T-cell (primary cell): ENCODE measurements at places on chromosomes 7 and 10. TPM values are rescaled to one million over a fixed set of nuclear protein-coding genes. Genes with fewer than 3 reads are reported as not detected.

Gene ZNF488
- total RNA-seq = not detected

Gene SMKR1
- total RNA-seq = 3.6 TPM

DNA sequence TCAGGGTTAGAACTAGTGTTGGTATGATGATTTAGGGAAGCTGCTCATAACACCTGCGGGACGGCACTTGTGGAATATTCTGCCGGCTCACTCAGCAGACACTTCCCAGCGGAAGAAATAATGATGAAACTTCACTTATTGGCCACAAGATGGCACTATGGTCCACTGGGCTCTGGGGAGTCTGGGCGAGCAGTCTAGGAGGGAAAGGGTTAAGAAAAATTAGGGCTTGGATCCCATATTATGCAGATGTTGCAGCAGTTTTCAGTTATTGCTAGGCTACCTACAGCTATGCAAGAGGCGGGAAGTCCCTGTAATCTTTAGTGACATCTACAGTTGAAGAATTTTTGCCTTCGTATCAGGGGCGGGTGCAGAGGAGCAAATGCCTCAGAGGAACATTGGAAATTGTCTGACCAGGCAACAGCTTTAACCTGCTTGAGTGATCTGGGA lies 238.7 kb upstream of the PRSS58 start:
- peaks cover 26% of the 10 kb centered on the region for H3K4me1 ChIP-seq
- H3K27ac ChIP-seq = peak overlapping the region; percentile 10
- peak; percentile 67 for DNase-seq

- DNase-seq = no peak
- H3K27ac ChIP-seq = no peak overlapping the region
- no peak overlapping the region for H3K4me3 ChIP-seq
- no peaks in the 10 kb centered on the region for H3K36me3 ChIP-seq
- no peaks in the 10 kb centered on the region for H3K4me1 ChIP-seq
Measured at GRCh38 chr10:3538656-3539531, 246.1 kb downstream of the KLF6 start.

GRCh38 chr10:87979847-87980246 lies 116.4 kb downstream of the PTEN start:
- no peak overlapping the region for H3K4me3 ChIP-seq
- H3K4me1 ChIP-seq = no peaks in the 10 kb centered on the region
- H3K27me3 ChIP-seq = no peaks in the 10 kb centered on the region

GRCh38 chr7:134991469-134992339 lies 5.4 kb downstream of the AGBL3 start:
- no peak overlapping the region for H3K4me3 ChIP-seq
- H3K27me3 ChIP-seq = no peaks in the 10 kb centered on the region
- H3K4me1 ChIP-seq = peaks cover 64% of the 10 kb centered on the region
- H3K27ac ChIP-seq = no peak overlapping the region
- peaks cover 4% of the 10 kb centered on the region for H3K36me3 ChIP-seq
- no peak for DNase-seq

DNA sequence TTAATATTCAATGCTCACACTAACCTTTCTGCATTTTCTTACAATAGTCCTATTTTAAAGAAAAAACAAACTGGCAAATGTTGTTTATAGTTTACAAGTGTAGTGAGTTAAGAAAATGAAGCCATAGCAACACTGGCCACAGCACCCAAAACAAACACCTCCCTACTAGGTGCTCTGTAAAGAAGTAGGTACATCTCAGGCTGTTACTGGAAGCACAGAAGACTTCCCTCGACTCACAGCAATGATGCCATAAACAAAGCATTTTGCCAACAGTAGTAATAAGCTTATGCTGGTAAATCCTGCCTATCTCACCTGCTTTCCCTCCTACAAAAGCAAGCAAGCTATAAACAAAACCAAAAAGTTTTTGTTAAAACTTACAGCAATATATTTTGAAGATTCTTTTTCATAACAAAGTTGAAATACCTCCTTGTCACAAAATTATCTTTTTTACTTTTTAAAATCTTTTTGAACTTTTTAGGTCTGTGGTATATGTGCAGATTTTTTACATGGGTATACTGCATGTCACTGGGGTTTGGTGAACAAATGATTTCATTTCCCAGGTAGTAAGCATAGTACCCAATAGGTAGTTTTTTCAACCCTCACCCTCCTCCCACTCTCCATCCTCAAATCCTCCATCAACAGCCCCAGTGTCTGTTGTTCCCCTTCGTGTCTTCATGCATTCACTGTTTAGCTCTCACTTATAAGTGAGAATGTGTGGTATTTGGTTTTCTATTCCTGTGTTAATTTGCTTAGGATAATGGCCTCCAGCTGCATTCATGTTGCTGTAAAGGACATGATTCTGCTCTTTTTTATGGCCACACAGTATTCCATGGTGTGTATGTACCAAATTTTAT lies 28.4 kb downstream of the COA1 start:
- DNase-seq = no peak
- H3K4me3 ChIP-seq = no peak overlapping the region
- no peaks in the 10 kb centered on the region for H3K27me3 ChIP-seq
- H3K4me1 ChIP-seq = peaks cover 24% of the 10 kb centered on the region

DNA sequence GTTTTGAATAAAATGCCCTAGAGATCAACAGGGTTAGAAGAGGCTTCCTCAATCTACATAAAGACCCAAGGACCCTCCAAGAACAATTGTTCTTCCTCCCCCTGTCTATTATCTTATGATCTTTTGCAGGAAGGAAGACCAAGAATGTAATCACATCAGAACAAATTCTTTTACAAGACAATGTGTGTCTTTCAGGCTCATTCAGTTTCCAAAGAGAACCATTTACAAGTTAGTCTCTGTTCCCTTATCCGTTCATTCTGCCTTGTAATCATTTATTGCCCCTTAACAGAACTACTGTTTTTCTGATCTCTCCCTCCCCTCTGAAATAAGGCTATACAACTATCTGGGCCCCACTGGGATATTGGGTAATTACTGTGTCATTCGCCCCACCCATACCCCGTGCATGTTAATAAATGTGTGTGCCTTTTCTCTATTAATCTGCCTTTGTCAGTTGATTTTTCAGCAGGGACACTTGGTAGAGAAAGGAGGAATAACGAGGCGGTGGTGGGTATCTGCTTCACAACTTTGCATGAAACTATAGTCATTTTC lies 5.7 kb upstream of the MKRN1 start:
- no peak overlapping the region for H3K4me3 ChIP-seq
- no peak for DNase-seq
- H3K36me3 ChIP-seq = no peaks in the 10 kb centered on the region
- H3K27ac ChIP-seq = no peak overlapping the region

GRCh38 chr7:47965456-47965855 lies 14.0 kb downstream of the HUS1 start:
- no peak overlapping the region for H3K4me3 ChIP-seq
- DNase-seq = no peak
- no peaks in the 10 kb centered on the region for H3K27me3 ChIP-seq
- H3K4me1 ChIP-seq = no peaks in the 10 kb centered on the region

GRCh38 chr7:151260471-151260870 lies 12.0 kb upstream of the SMARCD3 start:
- no peaks in the 10 kb centered on the region for H3K27me3 ChIP-seq
- no peaks in the 10 kb centered on the region for H3K36me3 ChIP-seq
- no peak overlapping the region for H3K27ac ChIP-seq

DNA sequence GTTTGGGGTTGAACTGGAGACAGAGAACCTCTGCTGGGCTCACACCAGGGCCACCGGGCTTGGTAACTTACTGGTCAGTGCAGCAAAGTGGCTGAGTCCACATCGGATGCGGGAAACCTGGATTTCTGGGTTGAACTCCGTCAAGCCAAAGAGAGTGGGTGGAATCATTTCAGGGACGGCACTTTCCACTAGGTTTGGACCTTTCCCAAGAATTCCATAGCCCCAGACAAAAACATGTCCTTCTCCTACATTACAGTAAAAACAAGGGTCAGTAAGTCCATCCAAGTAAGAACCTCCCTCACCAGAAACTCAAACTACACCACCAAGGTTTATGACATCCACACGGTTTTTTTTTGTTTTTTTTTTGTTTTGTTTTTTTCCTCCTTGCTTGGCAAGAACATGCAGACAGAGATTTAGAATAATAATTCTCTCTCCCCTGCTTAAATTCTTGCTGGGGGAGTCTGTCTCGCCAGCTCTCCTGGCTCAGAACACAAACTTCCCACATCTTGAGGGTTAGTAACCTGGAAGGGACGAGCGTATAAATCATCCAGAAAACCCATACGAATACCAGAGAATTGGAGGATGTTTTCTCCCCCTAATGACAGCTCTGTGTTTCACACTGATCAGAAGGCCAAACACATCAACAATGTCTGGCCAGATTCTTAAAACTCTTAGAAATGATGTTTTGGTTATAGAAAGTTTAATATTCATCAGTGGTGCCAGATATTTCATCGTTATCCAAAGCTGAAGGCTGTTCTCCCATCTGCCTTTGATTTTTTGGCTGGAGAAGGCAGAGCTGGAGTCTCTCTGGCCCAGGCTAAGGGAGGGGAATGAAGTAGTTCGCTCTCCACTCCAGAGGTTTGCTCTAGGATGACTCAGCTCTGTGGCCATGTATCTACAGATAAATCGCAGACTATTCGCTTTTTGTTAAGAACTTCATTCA lies 17.5 kb downstream of the RCC1L start:
- no peak overlapping the region for H3K27ac ChIP-seq
- H3K27me3 ChIP-seq = no peaks in the 10 kb centered on the region
- no peak overlapping the region for H3K4me3 ChIP-seq
- H3K36me3 ChIP-seq = peaks cover 17% of the 10 kb centered on the region
- no peak for DNase-seq
